ENCODE measurements at places on chromosomes 1 and 21.
A peak's percentile ranks its signal among the peaks of the same experiment; 100 is the strongest.

- no peak for DNase-seq
These were observed 138.8 kb upstream of the RUNX3 start for GRCh38 chr1:25068829-25069228.

DNA sequence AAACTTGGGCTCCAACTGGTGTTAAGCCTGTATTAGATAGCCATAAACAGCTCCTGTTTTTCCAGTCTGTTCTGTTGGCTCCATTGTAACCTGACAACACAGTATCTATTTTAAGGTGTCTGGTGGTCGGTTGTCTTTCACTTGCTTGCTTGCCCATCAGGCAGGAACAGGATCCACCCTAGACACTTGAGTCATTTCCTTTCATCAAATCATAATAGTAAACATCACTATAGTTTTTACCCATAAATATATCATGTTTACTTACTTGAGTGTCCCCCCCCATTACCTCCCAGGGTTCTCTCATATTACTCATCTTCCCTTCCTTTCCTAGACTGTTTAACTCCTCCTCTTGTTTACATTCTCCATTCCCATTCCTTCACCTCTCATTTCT lies 2.9 kb downstream of the DDI2 start:
- DNase-seq = no peak

- DNase-seq = peak; percentile 66
These were observed 43.7 kb upstream of the RNF11 start for GRCh38 chr1:51192213-51192843.

- no peak for DNase-seq
These were observed 68.3 kb downstream of the CAPZB start for GRCh38 chr1:19416921-19417470.

DNA sequence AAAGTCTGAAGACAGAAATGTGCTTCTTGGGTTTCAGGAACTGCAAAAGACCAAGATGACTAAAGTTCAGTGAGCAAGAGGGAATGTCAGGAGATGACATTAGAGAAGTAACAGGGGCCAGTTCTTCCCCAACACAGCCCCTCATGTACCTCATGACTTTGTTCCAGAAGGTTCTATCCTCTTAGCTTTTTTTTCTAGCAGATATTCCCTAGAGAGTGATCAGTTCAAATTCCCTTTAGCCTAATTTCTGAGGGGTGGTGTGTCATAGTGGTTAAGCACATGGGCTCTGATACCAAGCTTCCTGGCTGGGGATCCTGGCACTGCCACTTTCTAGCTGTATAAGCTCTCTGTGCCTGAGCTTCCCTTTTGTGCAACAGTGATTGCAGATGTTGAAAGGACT lies 108.0 kb downstream of the LBR start:
- DNase-seq = no peak

DNA sequence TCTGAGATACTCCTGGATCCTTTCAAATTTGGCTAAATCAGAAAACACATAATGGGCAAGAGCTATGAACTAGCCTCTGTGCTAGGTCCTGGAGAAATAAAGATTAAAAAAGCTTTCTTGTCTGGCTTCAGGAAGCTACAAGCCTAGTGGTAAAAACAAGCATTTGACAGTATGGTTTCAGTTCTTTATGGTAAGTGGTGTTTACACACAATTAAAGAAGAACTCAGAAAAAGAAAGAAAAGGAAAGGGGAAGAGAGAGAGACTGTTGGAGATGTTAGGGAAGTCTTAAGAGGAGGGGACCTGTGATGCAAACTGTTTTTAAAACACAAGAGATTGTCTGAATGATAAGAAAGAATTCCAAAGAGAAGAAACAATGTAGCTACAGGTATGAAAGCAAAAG lies 1.8 kb downstream of the OR10J1 start:
- no peak for DNase-seq

- no peak for DNase-seq
These were observed 60.1 kb upstream of the PTCH2 start for GRCh38 chr1:44903011-44903680.

GRCh38 chr1:158801396-158801795 lies 20.4 kb upstream of the OR6N2 start:
- no peak for DNase-seq

- no peak for DNase-seq
These were observed 9.6 kb upstream of the RASSF5 start for GRCh38 chr1:206497774-206498173.

- DNase-seq = no peak
These were observed 376.5 kb upstream of the DAB1 start for GRCh38 chr1:57800376-57800775.
